ENCODE measurements at places on chromosomes 13 and 19. TPM values are rescaled to one million over a fixed set of nuclear protein-coding genes. Genes with fewer than 3 reads are reported as not detected.
A peak's percentile ranks its signal among the peaks of the same experiment; 100 is the strongest.

Gene CYP2A6
- 7.3 TPM for total RNA-seq

Gene LCP1
- total RNA-seq: 23.9 TPM

GRCh38 chr13:110447058-110447511 lies 114.4 kb downstream of the RAB20 start:
- no peak for DNase-seq

DNA sequence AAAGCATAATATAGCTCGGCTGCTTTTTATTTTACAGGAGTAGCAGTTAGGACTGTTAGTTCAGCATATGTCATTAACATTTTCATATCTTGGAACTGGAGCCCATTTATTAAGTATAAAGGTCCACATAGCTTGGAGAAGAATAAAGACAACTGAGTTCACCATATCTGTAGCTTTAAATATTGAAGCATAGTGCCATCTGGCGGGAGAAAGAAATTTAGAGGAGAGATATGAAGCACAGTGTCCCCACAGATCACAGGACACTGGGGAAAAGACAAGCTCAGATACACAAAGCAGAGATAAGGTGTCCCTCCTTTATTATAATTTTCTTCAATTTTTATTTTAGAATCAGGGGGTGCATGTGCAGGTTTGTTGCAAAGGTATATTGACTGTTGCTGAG lies 104.7 kb upstream of the FREM2 start:
- DNase-seq: peak; percentile 56

DNA sequence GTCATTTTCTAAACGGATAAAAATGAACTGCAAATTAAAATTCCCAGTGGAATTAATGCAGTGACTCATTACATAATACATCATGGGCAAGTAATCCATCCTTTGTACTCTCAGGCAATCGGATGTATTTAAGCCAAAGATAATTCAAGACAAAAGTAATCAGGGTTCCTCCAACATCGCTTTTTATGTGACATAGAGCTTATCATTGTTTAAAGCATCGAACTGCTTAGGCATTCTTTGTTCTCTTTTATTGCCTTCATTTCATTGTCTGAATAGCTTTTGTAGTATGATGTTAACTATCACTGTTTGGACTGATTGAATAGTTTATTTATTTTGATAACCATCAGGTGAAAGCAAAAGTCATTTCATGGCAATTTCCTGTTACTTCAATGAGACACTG lies 209.4 kb downstream of the ITGBL1 start:
- DNase-seq: no peak

GRCh38 chr13:54449922-54450321 lies 1421.3 kb downstream of the OLFM4 start:
- DNase-seq: no peak

- DNase-seq: no peak
Measured at GRCh38 chr13:37596805-37597204, 1.8 kb downstream of the POSTN start.

- DNase-seq: peak; percentile 45
Measured at GRCh38 chr19:15115080-15115479, 7.9 kb downstream of the SYDE1 start.

DNA sequence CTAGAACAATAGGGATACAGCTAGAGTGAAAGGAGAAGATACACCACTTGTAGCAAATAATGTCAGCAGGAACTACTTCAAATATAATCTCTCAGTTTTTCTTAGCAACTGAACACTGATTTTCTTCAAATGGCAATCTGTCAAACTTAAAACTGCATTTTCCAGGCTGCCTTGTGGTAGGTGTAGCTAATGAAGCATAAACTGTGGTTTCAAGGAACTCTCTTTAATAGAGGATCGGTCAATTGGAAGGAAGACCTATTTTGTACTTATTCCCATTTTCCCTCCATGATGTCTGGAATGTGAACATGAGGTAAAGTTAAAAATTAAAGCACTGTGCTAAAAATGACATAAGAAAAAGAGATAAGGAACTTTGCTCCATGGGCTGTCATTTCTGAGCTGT lies 1261.9 kb downstream of the PCDH17 start:
- DNase-seq: no peak

DNA sequence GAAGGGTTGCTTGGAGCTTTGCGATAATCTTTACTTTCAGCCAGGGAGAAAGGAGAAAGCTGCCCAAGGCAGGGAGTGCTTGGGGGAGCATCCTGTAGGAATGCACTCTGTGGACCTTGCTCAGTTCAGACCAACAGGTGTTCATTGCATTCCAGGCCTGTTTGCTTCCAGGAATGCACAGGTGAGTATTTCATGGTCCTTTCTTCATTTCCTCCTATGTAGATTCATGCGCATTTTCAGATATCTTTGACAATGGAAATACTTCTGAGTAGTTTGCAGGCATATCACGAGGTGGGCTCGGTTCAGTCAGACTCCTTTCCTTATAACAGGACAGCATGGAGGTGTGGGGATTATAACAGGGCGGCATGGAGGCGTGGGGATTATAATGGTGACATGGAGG lies 254.8 kb downstream of the FGF9 start:
- no peak for DNase-seq

DNA sequence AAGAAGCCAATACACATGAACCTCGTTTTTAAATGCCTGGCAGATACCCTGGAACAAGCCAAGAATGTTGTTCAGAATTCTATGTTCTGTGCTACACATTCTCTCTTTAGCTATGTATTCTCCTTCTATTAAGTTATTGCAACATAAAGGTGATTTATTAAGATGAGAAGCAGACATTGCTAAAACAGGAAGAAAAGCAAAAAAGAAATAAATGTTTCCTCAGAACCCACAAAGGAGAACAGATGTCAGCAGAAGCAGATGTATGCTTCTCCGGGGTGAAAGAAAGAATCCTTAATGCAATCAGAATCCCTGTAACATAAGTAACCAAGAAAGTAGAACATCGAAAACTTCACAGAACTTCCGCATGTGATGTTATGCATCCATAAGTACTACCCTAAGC lies 302.9 kb downstream of the DCT start:
- DNase-seq: no peak

Gene FAM124A
- 29.5 TPM for total RNA-seq

DNA sequence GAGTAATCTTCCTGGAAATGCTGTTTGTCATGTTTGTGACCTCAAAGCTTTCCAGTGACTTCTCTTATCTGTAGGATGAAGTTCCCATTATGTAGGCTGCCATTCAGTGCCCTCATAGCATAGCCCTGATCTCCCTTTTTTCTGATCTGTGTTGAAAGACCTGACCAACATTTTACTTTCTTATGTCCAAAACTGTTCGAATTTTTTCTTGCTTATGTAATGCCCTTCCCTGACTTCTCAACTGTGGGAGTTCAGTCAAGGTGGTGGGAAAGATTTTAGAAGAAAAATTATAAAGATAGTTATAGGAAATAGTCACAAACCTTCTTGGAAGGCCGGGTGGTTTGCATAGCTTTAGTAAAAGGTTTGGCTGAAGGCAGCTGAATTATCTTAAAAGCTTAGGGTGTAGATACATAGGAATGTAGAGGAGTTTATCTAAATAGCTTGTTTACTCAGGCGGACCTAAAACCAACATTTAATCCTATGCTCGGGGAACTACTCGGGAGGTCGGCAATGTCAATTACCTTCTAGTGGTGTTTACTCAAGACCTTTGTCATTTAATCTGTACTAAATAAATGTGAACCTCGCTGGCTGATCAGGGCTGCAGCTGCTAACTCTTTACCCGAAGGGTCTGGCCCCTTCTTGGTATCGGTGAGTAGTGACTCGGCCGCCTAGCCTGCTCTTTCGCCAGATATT lies 44.3 kb downstream of the PSG3 start:
- DNase-seq: no peak

DNA sequence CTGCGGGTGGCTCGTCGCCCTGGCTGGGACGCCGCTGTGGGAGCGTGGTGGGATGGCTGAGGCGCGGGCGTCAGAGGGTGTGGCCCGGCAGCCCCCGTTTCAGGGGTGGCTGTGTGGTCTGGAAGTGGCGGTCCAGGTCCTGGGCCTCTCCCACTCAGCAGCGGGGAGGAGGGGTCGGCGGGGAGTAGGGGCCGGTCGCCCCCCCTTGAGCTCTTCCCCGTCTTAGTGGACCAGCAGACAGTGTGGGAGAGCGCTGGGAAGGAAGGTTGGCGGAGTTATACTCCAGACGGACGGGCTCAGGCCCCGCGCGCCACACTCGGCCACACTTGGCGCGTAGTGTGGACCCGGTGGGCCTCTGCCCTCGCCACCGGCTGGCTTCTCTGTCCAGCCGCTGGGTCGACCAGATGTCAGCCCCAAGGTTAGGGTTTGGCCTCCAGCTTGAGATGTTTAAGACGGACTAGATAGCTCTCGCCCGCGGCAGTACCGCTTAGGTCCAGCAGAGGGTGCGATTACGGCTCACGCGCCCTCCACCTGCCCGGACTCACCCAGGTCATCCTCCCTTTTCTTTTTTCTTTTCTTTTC lies 21.7 kb upstream of the ZNF429 start:
- peak; percentile 23 for DNase-seq

- peak; percentile 83 for DNase-seq
Measured at GRCh38 chr19:39328046-39328705, 7.5 kb upstream of the LRFN1 start.

- no peak for DNase-seq
Measured at GRCh38 chr13:48942131-48942530, 33.6 kb upstream of the FNDC3A start.

Gene ZNF442
- total RNA-seq: 4.2 TPM

- DNase-seq: no peak
Measured at GRCh38 chr13:38167164-38167822, 182.4 kb upstream of the UFM1 start.

DNA sequence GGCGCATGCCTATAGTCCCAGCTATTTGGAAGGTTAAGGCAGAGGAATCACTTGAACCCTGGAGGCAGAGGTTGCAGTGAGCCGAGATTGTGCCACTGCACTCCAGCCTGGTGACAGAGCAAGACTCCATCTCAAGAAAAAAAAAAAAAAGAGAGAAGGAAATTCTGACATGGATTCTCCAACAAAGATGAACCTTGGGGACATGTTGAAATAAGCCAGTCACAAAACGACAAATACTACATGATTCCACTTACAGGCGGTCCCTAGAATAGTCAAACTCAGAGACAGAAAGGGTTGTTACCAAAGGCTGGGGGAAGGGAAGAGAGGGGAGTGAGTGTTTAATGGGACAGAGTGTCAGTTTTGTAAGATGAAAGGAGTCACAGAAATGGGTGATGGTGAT lies 66.4 kb downstream of the F2RL3 start:
- DNase-seq: no peak

DNA sequence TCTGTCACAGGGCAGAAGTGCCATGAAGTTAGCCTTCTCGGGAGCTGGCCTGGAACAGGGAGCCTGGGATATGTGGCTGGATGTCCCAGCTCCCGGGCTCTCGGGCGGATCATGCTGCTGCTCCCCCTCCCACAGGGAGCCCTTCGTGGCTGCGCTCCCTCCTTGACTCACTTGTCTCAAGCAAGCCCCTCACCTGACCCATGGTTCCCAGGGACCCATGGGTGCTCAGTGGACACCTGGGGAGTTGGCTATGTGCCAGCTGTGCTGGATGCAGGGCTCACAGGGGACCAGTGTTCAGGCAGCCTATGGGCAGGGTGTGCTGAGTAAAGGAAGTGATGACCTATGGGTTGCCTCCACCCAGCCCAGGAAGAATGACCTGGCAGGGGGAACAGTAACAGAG lies 213.1 kb upstream of the SGCG start:
- no peak for DNase-seq

DNA sequence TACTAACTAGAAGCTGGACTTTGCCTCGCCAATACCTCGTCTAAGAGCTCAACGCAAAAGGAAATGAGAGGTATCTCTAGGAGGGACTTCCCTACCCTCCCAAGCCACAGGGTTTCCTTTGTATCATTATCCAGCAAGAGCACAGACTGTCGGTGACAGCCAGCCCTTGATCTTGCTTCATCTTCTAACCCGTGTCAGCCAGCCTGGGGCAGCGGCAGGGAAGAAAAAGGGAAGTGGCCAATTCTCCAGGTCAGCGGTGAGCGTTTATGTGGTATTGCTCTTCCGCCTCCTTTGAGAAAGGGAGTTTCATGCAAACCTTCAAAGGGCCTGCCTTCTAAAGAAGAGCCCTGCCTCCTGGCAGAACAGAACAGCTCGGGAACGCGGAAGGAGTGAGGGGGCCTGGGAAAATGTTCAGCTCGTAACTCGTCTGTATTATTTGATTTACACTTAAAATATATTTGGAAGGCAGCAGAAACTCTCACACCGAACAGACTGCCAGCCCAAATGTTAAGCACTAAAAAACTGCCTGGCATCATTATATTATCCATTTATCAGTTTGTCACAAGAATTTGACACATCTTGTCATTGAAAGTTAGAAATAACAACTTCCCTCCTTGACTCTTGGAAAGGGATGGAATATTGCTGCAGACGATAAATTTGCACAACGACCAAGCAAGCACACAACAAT lies 41.8 kb downstream of the EFNB2 start:
- DNase-seq: no peak

Gene COX6B2
- not detected for total RNA-seq

- DNase-seq: no peak
Measured at GRCh38 chr13:97160421-97160820, 61.7 kb upstream of the MBNL2 start.

Gene POGLUT2
- total RNA-seq: 6.3 TPM

Gene RGL3
- total RNA-seq: 5.7 TPM

- DNase-seq: no peak
Measured at GRCh38 chr19:4597278-4597974, 37.9 kb upstream of the SEMA6B start.

Gene CGB2
- total RNA-seq: not detected

Gene CYP4F11
- total RNA-seq: 2.5 TPM

Gene CLDND2
- not detected for total RNA-seq

DNA sequence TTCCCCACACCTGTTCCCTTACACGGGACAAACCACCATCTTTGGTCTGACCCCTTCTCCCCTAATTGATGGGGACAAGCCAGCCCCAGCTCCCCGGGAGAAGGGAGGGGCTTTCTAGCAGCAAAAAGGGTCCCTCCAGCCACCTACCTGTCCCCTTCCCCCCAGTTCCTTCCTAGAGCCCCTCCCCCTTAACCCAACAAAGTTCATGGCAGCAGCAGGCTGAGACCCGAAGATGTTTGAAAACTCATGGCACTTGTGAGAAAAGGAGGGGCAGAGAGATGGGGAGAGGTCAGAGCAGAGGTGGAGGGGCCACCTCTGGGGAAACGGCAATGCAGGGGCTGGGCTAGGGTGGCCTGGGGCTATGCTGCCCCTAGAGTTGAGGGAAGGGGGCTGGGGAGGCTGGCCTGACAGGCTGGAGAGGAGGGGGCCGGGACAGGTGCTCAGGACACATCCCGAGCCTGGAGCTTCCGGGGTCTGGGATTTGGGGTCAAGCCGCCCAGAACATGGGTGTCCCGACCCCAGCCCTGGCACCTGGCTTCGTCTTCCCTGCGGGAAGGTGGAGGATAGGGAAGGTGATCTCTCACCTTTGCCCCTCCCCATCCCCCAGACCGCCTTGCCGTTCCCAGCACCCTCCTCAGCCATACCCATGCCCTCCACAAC lies 12.5 kb upstream of the ASF1B start:
- DNase-seq: no peak
